B cell (primary cell): ENCODE measurements at places on chromosomes 6 and 20.
A peak's percentile ranks its signal among the peaks of the same experiment; 100 is the strongest.

- H3K4me3 ChIP-seq: no peak overlapping the region
- H3K36me3 ChIP-seq: no peaks in the 10 kb centered on the region
- DNase-seq: no peak
- no peaks in the 10 kb centered on the region for H3K27me3 ChIP-seq
These were observed 31.5 kb downstream of the PLCB1 start for GRCh38 chr20:8163543-8163942.

DNA sequence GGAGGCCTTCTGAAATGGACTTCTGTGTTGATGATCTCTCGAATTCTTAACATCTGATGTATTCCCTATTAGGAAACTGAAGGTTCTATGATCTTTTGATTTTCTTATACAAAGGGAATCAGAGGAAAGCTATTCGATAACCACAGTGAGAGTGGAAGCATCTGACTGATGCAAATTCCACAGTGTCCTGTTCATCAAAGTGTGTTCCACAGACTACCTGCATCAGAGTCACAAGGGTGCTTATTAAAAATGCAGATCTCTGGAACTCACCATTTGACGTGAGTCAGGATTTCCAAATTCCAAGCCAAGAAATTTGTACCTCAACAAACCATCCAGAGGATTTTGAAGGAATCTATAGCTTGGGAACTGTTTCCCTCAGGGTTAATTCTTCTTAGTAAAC lies 4.4 kb upstream of the MEP1A start:
- H3K4me1 ChIP-seq: no peaks in the 10 kb centered on the region
- no peak overlapping the region for H3K27ac ChIP-seq
- DNase-seq: no peak

DNA sequence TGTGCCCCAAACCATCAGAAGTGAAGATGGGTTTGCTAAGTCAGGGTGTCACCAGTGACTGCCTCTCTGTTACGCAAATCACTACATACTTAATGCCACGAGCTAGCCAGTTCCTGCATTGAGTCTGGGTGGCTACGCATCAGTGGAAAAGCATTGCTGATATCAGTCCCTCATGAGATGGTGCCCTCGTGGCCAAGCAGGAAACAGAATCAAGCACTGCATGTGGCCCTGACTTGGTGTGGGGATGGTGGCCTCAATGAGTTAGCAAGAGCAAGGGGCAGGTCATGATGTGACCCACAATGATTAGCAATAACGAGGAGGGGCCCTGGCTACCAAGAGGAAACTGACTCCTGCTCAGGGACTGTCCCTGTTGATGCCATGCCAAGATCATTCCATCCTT lies 51.6 kb upstream of the FNDC1 start:
- H3K36me3 ChIP-seq: no peaks in the 10 kb centered on the region
- H3K27me3 ChIP-seq: no peaks in the 10 kb centered on the region
- peak; percentile 91 for DNase-seq
- H3K4me1 ChIP-seq: peaks cover 84% of the 10 kb centered on the region

DNA sequence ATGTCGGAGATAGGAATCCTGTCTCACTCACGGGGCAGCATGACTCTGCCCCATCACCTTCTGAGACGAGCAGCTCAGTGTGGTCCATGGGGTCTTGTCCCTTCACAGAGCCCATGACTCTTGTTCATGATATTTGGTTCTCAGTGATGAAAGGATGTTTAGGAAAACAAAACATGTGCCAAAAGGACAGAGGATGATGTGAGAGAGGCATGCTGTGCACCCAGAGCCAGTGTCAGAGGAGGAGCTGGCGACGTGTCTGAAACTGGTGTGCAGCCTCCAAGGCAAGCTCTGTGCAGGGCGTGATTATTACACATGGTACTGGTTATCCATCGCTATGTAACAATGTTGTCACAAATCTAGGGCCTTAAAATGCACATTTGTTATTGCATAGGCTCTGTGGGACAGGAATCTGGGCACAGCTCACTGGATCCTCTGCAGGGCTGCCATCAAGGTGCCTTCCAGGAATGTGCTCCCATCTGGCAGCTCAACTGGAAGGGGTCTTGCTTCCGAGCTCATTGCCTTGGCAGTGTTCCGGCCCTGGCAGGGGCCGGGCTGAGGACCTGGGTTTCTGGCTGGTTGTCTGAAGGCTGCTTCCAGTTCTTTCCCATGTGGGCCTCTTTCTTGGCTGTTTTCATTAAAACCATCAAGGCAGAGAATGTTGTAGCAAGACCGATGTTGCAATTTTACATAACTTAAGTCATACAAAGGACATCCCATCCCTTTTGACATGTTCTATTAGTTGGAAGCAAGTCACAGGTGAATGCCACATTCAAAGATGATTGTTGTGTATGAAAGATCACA lies 175.4 kb downstream of the ERMARD start:
- H3K27me3 ChIP-seq: no peaks in the 10 kb centered on the region
- DNase-seq: no peak

- no peaks in the 10 kb centered on the region for H3K27me3 ChIP-seq
- DNase-seq: no peak
- H3K4me3 ChIP-seq: no peak overlapping the region
- no peak overlapping the region for H3K27ac ChIP-seq
- no peaks in the 10 kb centered on the region for H3K36me3 ChIP-seq
These were observed 135.0 kb downstream of the CARMIL1 start for GRCh38 chr6:25414168-25414567.
